Activated CD4-positive, alpha-beta T cell treated with anti-CD3 and anti-CD28 coated beads, Interleukin-2, amount 50 U/mL, for 16 hours (primary cell): ENCODE measurements at places on chromosomes 4 and X.
A peak's percentile ranks its signal among the peaks of the same experiment; 100 is the strongest.

GRCh38 chr4:37760840-37761239 lies 65.6 kb upstream of the PGM2 start:
- no peak for DNase-seq

- no peak for DNase-seq
These were observed 100.4 kb downstream of the QRFPR start for GRCh38 chr4:121280425-121280824.

DNA sequence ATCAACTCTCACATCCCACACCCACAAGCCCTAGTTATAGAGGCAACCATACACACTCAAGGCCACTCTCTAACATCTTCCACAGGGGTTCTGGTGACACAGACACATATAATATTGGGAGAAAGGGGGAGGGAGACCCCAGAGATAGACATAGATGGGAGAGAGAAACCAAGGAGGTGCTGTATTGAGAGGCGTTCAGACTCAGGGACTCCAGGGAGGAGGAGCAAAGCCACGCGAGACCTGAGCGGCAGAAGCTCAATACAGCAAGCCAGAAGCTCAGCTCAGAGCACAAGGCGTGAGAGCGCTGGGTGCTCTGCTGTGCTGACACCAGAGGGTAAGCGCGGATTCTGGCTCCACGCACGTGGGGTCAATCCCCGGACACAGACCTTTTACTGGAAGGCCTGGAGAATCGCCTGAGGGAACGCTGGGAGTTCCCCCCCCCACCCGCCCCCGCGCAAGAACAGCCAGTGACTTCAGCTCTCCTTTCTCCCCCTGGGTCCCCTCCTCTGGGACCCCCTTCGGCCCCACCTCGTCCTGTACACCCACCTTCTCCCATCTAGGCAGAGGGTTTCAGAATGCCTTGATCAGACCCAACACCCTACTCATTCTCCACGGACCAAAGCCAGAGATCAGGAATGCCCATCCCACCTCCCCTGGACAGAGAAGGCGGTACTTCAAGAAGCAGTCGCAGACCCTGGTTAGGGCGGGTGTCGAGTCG lies 8.7 kb downstream of the MSX1 start:
- no peak for DNase-seq

DNA sequence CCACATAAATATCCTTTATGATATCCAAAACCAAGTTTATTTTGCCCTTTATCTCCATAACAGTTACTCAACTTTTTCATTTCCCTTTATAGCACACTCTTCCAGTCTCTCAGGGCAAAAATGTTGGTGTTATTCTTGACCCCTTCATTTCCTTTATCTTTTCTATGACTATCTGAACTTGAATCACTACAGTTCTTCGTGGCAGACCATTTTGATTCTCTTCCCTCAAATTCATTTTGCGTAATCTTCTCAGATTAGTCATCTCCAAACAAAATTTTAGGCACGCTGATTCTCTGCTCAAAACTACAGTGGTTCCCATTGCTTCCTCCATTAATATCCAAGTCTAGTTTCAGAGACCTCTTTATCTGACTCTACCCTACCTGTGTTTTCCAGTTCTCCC lies 26.1 kb downstream of the RUFY3 start:
- DNase-seq: no peak

- no peak for DNase-seq
These were observed 2.0 kb downstream of the TMEM165 start for GRCh38 chr4:55397520-55398321.

DNA sequence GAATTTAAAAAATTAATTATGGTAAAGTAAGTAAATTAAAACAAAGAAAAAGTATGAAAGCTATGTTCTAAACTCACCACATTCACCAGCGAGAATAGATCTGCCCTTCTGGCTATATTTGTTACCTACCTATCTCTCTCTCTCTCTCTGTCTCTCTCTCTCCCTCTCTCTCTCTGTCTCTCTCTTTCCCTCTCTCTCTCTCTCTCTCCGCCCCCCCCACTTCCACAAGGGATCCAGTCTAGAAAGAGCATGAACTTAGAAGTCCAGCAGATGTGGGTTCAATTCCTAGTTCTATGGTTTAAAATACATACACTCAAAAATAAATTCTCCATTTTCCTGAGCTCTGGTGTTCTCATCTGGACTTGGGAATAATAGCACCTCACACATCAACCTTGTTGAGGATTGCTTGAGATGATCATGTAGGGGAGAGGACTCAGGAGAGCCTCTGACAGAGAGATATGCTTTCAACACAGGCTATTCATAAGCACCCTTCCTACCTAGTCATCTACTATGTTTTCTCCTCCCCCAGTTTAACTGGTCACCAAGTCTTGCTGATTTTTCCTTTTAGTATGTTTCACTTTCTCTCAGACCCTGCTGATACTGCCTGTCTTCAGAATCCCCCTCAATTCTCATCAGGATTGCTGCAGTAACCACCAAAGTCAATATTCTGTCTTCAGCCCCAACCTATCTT lies 64.7 kb downstream of the SLC7A11 start:
- DNase-seq: no peak

DNA sequence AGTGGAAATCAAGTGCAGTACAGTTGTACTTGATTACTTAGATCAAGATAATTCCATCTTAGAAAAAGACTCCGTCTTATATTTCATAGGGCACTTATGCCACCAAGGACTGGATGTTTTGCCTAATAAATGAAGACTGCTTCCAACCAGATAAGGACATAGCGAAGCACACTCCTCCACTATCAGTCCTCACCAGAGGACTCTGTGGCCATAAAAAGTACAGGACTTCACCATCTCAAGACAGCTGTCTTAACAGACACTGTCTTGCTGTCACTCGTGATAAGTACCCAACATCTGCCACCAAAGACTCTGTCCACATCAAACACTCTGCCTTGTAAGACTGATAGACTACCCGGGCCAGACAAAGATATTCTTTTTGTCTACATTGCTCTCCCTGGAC lies 352.0 kb downstream of the TRAM1L1 start:
- no peak for DNase-seq

DNA sequence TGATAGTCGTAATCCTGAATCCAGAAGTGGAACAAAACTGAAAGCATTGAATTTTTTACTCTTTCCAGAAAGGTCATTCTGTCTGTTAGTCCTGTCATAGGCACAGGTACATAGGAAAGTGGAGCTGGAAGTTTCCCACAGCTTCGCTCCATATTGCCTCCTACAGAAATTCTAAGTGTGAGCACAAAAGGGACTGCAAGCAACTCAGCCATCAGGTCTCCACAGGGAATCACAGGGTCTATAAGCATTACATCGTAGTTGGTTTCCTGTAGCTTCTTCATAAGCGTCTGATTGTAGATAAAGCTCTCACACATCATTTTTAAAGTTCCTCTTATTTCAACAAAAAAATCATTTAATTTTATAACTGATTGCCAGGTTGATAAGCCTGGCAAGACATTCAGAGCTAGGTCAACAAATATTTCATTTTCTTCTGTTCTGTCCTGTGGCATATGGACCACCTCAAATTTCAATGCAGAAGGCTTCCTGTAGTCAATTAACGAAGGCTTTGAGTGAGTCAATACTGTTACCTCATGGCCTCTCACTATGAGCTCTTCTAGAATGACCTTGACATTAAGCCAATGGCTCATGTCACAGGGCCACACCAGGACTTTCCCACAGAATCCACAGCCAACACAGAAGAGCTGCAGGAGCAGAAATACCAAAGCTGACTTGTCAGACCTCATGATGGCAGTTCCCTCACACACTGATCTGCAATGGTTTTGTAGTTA lies at the start of gene UGT2A3:
UGT2A3 (minus strand) TSS at position 727 of the 728 bp plus-strand sequence; CDS start at position 683, 44 bp downstream.
- DNase-seq: no peak

DNA sequence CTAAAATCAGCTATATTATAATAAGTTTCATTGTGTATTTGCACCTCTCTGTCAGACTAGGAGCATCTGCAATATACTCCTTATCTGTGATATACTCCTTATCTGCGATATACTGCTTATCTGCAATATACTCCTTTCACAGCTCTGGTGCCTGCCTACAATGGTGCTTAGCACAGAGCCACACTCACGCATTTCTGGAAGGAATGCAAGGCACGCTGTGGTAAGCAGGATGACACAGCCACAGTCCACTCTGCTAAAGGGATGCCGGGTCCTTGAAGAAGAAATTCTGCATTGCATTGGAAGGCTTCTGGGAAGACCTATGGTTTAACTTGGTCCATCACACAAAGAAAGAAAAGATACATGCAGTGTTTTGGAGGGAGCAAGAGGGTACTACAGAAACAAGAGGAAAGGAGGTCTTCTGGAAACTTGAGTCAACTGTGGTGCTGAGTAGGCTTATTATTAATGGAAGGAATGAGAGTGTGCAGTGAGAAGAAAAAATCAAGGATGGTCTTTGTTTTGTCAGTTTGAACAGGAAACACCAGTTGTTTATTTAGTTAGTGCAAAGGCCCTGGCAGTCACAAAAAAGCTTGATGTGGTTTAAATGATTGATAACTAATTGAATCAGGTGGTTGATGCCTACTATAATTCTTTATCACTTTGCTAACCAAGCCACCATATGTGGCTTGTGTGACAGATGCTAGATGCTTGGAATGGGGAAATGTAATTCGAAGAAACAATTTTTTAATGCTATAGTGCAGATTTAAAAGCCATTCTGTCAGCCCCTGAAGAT lies 342.3 kb downstream of the GRXCR1 start:
- no peak for DNase-seq

- no peak for DNase-seq
These were observed 169.9 kb upstream of the HS3ST1 start for GRCh38 chr4:11598591-11598990.

DNA sequence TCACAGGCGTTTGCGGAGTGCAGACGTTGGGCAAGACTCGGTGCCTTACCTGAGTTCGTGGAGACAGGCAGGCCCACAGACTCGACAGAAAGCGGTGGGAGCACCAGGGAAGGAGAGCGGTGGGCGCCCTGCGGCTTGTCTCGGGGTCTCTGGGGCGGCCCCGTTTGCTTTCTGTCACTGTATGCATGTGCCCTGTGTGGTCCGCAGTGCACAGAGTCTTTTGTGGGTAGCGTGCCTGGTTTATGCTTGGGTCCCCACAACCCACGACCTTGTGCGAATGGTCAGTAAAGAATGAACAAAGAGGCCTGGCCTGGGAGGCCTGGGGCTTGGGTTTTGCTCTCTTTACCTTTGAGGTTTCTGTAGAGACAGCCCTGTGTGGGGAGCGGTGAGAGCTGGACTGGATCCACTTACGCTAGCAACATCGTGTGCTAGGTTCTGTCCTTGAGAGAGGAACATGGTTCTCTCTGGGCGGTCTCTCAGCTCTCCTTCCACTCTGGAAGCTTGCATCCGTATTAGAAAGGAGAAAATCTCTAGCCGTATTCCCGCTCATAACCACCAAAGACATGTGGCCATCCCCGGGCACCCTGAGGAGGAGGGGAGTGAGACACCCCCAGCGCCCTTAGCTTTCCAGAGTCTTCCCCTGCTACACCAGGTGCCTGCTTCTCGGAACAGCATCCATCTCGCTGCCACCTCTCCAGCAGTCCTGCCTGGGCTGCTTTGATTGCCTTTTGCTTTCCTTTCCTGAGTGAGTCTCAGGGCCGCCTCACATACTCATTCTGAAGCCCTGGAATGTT lies 1.2 kb downstream of the TADA2B start:
- no peak for DNase-seq

- DNase-seq: no peak
These were observed 111.6 kb upstream of the WDR17 start for GRCh38 chr4:175953960-175954521.

DNA sequence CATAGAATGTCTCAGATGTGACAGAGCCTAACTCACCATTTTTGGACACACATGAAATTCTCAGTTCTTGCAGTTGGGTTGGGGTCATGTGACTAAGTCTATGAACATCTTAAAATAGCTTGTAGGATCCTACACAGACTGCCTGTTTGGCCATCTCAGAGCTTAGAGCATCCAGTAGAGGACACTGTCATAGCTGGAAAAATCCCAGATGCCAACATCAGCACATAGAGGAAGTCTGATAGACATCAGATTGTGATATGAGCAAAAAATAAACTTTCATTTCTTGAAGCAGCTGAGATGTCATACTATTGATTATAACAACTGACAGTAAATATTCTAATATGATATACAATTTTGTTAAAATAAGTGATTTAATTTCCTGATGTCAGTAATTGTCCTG lies 207.1 kb downstream of the TRAM1L1 start:
- DNase-seq: no peak

DNA sequence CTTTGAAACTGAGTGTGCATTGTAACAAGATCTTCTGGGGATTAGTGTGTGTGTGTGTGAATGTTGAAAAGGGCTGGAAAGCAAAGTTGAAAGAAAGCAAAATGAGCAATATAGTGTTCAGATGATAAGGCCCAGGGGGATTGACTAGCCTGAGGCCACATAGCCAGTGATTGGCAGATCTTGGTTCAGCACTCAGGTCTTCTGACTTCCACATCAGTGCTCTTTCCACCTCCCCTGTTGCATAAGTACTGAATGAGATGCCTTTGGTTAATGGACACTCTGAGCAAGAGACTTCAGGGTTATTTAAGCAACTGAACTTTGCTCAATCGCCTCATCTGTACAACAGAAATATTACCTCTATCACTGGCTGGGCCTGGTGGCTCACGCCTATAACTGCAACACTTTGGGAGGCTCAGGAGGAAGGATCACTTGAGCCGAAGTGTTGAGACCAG lies 120.4 kb downstream of the TMEM164 start:
- no peak for DNase-seq

- DNase-seq: peak; percentile 54
These were observed 17.0 kb upstream of the PAPSS1 start for GRCh38 chr4:107736924-107737448.

- no peak for DNase-seq
These were observed 1061.9 kb downstream of the ARAP2 start for GRCh38 chr4:35182451-35182850.

DNA sequence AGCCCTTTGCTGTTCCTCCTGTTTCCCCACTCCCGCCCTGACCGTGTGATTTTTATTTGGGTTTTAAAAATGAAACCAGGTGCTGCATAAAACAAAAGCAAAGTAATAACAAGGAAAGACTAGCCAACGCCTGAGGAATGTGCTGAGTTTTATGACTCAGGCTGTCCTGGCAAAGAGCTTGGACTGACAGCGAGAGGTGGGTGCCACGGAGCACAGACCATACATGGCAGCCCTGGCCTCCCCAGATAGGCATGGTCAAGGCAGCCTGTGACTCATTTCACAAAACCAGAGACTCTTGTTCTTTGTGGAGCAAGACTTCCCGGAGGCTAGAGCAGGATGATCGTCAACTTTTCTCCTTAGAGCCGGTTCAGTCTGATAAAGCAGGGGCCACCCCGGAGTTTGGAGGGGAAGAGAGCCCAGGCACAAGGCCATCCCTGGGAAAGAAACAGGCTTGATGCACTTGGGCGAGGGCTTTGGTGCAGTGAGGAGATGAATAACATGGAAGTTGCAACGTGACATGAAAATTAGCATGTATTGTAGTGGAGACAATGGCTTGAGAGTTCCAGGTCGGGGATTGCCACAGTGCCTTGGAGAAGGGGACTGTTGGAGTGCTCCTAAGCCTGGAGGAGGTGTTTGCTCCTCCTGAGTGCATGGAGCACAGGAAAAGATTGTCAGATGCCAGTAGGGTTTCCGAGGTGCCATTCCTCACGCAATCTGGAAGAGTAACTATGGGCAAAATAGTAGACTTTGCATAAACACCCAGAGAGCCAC lies 54.8 kb downstream of the C4orf51 start:
- DNase-seq: peak; percentile 76

- DNase-seq: no peak
These were observed 37.5 kb upstream of the IQSEC2 start for GRCh38 chrX:53318766-53319353.

GRCh38 chr4:169115897-169116254 lies 105.8 kb upstream of the CBR4 start:
- DNase-seq: no peak
